ENCODE measurements at places on chromosomes 11 and 22.

DNA sequence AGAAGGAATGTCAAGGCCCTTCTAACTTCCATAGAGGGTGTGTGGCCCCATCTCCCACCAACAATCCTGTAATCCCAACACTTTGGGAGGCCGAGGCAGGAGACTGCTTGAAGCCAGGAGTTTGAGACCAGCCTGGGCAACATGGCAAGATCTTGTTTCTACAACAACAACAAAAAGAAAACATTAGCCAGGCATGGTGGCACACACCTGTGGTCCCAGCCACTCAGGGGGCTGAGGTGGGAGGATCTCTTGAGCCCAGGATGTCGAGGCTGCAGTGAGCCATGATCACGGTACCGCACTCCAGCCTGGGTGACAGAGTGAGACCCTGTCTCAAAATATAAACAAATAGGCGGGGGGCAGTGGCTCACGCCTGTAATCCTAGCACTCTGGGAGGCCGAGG, 16.9 kb downstream of the TSPAN32 start:
- DNase-seq = no peak

DNA sequence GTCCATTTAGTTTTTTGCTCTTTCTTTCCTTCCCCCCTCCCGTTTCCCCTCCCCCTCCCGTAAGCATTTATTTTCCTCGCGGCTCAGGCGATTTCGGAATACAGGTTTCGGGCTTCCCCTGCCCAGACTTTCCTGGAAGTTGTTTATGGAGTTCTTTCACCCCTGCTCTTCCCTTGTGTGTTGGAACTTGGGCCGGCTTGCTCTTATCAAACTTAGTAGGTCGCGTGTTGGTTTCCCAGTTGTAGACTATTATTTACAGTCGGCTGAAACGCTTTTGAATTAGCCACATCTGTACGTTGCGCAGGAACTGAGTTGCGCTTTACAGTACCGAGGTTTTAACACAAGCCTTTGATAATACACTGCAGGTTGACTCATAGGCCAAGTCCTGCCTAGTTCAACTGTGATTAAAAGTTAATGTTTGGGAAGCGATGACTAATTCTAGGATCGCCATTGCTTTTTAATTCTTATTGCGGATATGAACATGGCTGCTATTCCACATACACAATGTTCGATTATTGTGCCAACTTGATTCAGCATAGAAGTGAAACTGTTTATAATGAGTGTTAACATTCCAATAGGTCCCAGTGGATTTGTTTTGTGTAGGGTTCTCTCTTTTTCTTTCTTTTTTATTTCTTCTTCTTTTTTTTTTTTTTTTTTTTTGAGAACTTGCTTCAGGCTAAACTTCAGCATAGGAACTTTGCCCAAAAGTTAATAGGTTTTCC, 1.7 kb downstream of the YAP1 start:
- no peak for DNase-seq

GRCh38 chr11:133898770-133899115, 53.4 kb upstream of the SPATA19 start:
- DNase-seq = peak; percentile 43

GRCh38 chr11:5192738-5193137, 7.7 kb downstream of the OR51V1 start:
- DNase-seq = no peak

DNA sequence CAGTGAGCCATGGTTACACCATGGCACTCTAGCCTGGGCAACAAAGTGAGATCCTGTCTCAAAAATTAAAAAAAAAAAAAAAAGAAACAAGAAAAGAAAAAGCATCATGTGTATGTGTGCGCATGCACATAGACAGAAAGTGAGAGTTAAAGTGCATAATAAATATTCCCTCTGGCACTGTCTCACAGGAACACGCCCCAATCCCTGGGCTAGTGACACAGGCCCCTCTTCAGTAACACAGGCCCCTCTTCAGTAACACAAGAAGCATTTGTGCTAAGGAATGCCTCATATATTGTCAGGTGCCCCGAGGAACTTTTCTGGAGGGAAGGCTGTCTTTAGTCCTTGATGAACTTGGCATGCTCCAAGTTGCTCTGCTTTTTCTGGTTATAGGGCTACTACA, 57.5 kb downstream of the RPL27A start:
- no peak for DNase-seq

DNA sequence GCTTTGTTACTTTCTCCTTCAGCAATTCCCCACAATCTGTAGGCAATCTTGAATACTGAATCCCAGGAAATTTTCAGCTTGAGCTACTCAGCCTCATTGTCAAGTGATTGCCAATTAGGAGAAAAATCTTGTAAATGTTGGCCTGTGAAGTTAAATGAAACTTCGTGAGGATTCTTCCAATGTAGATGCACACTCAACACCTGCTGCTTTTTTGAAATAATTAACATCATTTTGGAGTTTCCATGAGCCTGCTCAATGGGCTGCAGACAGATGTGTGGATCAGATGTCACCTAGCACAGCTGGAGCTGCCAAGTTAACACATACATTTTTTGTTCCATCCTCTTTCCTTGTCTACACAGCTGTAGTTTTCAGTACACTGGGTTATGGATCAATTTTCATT, 645.6 kb upstream of the LUZP2 start:
- DNase-seq = no peak

GRCh38 chr11:73240190-73240781, 22.2 kb downstream of the P2RY2 start:
- DNase-seq = no peak

DNA sequence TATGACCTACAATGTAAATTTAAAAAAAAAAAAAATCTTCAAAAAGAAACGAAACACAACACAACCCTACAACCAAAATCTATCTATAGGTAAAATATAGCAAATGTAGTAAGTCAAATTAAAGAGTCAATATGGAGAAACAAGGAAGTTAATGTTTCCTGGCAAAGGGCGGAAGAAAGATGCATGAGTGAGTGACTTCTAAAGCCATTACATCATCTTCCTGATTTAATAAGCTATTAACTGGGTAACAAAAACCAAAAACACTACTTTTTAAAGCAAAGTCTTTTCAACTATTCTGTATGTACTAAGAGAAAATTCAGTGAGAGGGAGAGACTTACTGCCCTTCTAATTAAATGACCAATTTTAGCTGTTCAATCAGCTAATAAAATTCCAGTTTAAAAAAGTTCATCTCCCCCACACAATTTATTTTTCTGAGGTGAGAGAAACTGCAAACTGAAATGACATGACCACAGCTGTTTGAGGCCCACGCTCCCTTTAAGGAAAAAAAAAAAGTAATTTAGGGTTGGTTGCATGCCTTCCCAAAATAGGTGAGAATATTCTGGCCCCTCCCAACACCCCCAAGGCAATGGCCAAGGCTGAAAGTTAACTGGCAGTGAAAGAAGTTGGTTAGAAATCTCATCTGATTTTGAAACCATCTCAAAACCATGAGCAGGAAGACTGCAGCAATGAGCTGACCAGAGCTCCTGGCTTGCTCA, 5.9 kb downstream of the SF1 start:
- DNase-seq = no peak

DNA sequence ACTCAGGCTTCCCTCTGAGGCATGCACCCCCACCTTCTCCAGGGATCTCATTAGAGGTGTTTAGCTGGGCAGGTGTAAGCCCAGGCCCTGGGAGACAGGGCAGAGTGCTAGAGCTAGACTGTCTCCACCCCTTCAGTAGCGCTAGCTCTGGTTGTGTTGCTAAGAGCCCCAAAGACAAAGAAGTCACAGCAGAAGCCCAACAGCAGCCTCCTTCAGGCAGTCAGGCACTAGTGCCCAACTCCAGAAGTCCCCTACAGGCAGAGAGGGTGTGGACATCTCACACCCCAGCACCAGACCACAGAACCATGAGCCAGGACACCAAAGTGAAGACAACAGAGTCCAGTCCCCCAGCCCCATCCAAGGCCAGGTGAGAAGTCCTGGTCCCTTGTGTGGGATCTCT, at the start of gene CNGA4:
Gene CNGA4, plus strand, starts transcription at position 188 of the 400 bp plus-strand sequence. Its CDS starts 118 bp downstream, at position 306.
- no peak for DNase-seq

- DNase-seq = no peak
Observed at GRCh38 chr11:109957000-109957399, 136.2 kb upstream of the ZC3H12C start.

DNA sequence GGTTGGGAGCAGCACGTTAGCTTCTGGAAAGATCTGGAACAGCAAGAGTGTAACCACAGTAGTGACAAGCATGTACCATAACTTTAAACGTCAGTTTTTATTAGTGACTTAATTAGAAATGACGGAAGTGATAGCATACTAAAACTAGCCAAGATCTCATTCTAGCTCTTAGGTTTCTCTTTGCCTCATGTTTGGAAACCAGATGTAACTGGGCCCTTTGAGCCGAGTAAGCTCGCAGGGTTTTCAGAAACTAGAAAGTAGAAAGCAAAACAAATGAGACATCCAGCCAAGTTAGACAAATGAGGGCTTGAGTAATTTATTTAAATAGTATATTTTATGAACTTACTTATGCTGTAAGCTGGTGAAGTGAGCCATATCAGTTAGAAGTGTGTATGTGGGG, 40.2 kb upstream of the SLC5A12 start:
- DNase-seq = no peak
